HCT116 (cell line): ENCODE measurements at places on chromosomes 5 and 9. TPM values are rescaled to one million over a fixed set of nuclear protein-coding genes. Genes with fewer than 3 reads are reported as not detected.
A peak's percentile ranks its signal among the peaks of the same experiment; 100 is the strongest.

DNA sequence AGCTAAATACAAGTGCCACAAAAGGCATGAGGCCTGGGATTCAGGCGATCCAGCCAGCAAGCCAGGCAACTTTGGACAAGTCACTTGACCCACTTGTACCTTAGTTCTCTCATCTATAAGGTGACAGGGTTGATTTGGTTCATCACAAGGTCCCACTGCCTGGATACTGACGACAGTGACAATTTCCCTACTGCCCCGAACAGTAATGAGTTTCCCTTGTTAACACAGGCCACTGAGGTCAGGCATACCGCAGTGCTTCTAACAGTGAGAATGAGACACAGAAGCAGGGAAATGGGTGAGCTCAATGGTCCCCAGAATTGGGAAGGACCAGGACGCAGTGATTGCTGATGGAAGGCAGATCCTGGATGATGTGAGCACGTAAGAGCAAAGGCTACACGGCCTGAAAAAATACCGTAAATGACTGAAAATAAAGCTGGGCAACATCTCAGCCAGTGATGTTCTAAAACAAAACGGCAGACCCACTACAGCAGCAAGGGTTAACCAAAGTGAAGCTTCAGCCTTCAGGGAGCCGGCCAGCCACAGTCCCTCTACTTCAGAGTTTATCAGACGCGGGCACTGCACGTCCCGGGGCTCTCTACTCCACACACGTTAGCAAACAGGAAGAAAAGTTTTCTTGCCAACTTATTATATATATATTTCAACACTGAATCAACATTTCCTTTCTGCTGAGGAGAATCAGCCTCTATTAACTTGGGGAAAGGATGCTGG lies 846 bp downstream of the MGAT1 start:
- DNase-seq, result no peak
- H3K4me3 ChIP-seq, result peak overlapping the region; percentile 88
- no peak overlapping the region for H3K27ac ChIP-seq
- H3K4me1 ChIP-seq, result peaks cover 40% of the 10 kb centered on the region
- H3K36me3 ChIP-seq, result peaks cover 10% of the 10 kb centered on the region; the same call in 1 of the 2 replicates

Gene PTGDS
- 3.1 TPM for total RNA-seq

- peaks cover 9% of the 10 kb centered on the region for H3K4me1 ChIP-seq
- no peak for DNase-seq
- H3K4me3 ChIP-seq, result no peak overlapping the region
- no peaks in the 10 kb centered on the region for H3K27me3 ChIP-seq
Observed at GRCh38 chr5:128224336-128224735, 140.8 kb downstream of the SLC12A2 start.

GRCh38 chr5:25944786-25945185 lies 1093.6 kb downstream of the CDH9 start:
- no peak for DNase-seq
- H3K36me3 ChIP-seq, result no peaks in the 10 kb centered on the region
- no peak overlapping the region for H3K4me3 ChIP-seq
- H3K4me1 ChIP-seq, result no peaks in the 10 kb centered on the region

- H3K27ac ChIP-seq, result no peak overlapping the region
- DNase-seq, result no peak
- H3K4me3 ChIP-seq, result no peak overlapping the region
Observed at GRCh38 chr5:52893105-52893504, 96.0 kb upstream of the ITGA2 start.

GRCh38 chr5:74870299-74871067 lies 4.3 kb upstream of the FAM169A start:
- H3K36me3 ChIP-seq, result no peaks in the 10 kb centered on the region
- no peak for DNase-seq
- peaks cover 8% of the 10 kb centered on the region for H3K4me1 ChIP-seq

- no peak overlapping the region for H3K4me3 ChIP-seq
- H3K36me3 ChIP-seq, result no peaks in the 10 kb centered on the region
- H3K27me3 ChIP-seq, result no peaks in the 10 kb centered on the region
- H3K27ac ChIP-seq, result no peak overlapping the region
- peaks cover 3% of the 10 kb centered on the region for H3K4me1 ChIP-seq
Observed at GRCh38 chr9:131012396-131012917, 3.5 kb downstream of the LAMC3 start.

Gene TEX48
- total RNA-seq, result not detected

- peak; percentile 68 for DNase-seq
- no peaks in the 10 kb centered on the region for H3K27me3 ChIP-seq
- peak overlapping the region; percentile 99 for H3K27ac ChIP-seq
Observed at GRCh38 chr5:134465816-134466240, 54.1 kb upstream of the CDKN2AIPNL start.

- no peak overlapping the region for H3K4me3 ChIP-seq
- H3K27me3 ChIP-seq, result peaks cover under 1% of the 10 kb centered on the region; the same call in 1 of the 2 replicates
- DNase-seq, result no peak
- H3K27ac ChIP-seq, result no peak overlapping the region
- no peaks in the 10 kb centered on the region for H3K36me3 ChIP-seq
Observed at GRCh38 chr5:168054091-168054490, 237.4 kb upstream of the WWC1 start.

DNA sequence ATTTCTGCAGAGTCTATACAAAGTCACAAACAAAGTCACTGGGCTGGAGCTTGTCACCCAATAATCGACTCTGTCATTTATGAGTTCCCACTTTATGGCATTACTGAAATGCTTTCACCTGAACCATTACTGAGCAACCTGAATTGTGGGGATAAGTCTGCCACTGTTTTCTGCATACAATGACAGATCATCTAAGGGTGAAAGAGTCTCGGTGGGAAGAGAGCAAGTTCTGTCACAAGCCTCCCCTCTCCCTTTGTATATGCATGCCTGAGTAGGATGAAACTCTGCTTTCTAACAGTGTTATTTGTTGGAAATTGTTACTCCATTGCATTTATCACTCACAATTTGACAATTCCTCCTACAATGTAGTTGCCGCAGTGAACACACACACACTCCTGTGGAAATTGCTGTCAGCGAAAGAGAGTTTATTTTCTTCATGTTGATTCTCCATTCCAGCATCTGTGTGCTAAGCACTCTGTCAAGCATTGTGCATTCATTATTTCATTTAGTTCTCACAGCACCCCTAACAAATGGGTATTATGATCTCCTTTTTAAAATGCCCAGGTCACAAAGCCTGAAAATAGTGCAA lies 1732.4 kb upstream of the CDH6 start:
- H3K27me3 ChIP-seq, result no peaks in the 10 kb centered on the region
- H3K4me3 ChIP-seq, result no peak overlapping the region
- no peaks in the 10 kb centered on the region for H3K4me1 ChIP-seq
- no peak overlapping the region for H3K27ac ChIP-seq
- no peaks in the 10 kb centered on the region for H3K36me3 ChIP-seq

Gene HARS1
- 91.1 TPM for total RNA-seq
